ENCODE measurements at places on chromosomes 1 and 21. TPM values are rescaled to one million over a fixed set of nuclear protein-coding genes. Genes with fewer than 3 reads are reported as not detected.

DNA sequence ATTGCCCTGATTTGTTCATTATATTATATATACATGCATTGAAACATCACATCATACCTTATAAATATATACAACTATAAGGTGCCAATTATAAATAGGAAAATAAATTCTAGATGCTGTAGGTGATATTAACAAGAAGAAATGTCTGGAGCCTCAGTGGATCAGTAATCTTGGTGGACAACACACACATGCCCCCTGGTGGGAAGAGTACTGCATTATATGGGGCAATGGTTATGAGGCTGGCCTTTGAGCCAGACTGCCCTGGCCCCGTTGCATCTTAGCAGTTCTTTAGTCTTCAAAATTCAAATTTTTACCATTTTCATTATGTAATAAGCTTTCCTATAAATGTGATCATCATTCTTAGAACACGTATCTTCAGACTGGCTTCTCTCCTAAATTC lies 335.0 kb upstream of the GREM2 start:
- DNase-seq = no peak

DNA sequence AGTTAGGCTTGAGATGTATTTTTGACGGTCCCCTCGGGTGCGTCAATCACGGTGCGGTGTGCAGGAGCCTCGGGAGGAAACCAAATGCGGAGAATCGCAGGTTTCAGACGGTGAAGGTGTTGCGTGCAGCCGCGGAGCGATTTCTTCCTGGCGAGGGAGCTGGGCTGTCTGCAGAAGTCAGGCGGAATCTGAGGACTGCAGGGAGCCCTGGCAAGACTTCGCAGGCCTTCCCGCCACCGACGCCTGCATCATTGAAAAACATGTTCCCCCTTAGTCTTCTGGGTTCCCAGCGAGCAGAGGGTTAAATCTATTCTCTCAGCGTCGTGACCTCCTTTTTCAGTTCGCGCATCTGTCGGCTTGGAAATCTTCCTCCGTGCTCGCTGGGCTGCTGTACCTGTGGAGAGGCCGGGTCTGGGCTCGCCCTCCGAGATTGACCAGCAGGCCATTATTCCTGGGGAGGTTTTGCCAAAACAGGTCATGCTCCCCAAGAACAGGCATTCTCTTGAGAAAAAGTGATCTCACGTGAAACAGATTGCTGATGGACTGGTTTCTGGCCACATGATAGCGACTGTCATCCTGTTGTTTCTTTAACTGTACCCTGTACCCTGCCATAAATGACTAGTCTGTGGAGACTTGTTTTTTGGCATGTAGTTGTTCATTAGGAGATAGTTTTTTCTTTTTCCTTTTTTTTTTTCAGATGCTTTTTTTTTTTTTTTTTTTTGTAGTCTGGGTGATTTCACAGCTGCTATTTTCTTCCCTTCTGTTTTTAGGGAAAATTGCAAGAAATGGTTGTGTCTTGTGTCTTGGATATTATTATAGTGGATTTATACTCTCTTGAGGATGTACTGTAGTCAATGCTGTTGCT lies 894 bp downstream of the EPB41 start:
- DNase-seq = no peak

DNA sequence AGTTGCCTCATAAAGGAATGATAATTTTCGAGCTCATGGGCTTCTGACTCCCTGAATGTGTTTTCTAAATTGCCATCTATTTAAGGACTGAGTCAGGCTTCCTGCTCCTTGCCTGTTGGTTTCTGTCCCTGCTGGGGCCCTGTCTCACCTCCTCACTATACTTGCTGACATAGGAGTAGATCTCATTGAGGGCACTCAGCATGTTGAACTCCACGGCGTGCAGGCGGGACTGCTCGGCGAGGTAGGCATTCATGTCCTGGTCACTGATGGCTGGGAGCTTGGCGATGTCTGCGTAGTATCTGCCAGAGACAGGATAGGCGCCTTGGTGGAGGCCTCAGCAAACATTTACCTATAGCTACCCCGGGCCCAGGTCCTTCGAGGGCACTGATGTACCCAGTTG lies 116.9 kb upstream of the CD34 start:
- DNase-seq = no peak

The OR6N1 gene
- total RNA-seq = not detected

- no peak for DNase-seq
Measured at GRCh38 chr1:193229136-193229535, 42.7 kb upstream of the B3GALT2 start.

DNA sequence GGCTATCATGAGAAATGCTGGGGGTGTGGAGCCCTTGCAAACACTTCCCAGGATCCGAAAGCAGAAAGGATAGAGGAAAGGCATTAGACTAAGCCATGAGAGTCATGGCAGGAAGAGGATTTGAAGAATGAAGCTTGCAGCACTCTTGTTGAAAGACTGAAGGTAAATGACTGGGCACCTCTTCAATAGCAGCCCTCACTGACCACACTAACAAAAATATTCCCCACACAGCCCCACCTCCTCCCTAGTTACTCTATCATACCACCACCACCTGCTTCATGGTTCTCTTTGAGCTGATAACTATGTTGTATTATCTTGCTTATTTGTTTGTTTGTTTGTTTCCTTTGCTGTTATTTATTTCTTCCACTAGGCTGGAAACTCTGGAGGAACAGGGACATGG lies 13.2 kb upstream of the ATP1A1 start:
- no peak for DNase-seq

All from lower leg skin (tissue), 4 donors.